ENCODE measurements at places on chromosomes 11 and 22.

DNA sequence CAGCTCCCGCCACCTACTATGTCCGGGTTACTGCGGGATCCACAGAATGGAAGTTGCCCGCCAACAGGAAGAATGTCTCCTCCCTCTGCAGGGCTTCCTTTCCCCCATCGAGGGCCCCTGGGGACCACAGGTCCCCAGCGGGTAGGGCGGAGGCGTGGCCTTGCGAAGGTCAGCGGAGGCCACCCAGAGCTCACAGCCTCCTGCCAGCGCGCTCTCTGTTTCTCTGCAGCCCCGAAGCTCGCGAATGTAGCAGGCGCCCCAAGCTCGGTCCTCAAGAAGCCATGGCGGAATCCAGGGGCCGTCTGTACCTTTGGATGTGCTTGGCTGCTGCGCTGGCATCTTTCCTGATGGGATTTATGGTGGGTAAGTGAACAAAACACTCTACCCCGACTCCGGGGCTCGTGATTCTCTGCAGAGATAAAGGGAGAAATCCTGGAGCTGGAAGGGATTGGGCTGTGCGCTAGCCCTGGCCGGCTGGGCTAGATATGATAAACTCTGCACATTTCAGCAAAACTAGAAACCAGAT lies at the start of gene NAALAD2:
TSS of gene NAALAD2 (plus strand) at position 186 of the 526 bp plus-strand sequence. CDS start at position 282, 96 bp downstream.
- no peak for DNase-seq

GRCh38 chr11:19553683-19554333 lies 158.8 kb upstream of the NAV2 start:
- peak; percentile 68 for DNase-seq

DNA sequence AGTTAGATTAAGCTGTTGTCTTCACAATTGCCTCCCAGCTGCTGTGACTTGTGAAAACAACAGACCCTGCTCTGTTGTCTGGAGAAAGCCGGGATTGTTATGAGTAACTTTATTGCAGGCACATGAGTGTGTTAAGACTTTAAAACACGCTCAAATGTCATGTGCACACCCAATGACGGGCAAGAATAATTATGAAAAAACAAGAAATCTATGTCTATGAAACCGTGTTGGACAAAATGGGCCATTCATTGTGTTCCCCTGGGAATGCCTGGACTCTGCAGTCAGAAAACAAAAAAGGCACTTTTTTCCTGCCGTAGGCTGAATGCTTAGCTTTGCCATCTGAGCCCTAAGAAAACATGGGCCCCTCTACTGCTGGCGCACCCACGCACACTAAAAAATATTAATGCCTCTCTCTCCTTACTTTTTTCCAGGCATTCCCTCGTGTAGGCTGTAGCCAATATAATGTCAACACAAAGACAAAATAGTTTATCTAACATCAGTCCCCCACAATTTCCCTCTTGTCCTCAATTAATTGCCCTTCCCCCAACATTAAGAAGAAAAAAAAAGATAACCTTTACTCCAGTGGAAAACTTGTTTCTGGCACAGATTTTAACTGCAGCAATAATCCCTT lies 207.9 kb downstream of the SOX6 start:
- no peak for DNase-seq

- DNase-seq, result no peak
These were observed 118.2 kb upstream of the SLC5A12 start for GRCh38 chr11:26839911-26840698.

DNA sequence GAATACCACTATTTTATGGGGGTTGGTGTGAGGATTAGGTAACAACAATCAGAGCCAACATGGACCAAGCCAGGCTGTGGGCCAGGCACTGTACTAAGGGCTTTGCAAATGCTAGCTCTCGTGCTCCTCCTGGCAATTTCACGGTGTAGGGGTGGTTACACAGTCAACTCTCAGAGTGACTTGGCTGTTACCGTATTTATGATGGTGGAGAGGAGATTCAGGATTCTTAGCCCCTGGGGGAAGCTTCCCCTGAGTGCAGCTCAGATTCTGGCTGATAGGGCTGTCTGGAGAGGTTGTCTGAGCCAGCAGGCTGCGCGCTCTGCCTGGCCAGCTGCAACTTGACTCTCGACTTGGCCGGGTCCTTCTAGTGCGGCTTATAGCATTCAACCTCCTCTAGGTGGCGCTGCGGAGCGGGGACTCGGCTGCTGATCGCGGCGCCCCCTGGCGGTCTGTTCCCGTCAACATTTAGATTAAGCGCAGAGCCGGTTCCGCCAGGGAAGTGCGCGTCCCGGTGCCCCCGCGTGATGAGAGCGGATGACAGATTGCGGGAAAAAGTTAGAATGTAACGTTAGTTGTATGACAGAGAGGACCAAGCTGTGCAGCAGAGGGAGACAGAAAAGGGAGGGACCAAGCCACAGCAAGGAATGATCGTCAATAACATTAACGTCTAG lies 4.5 kb upstream of the NCF4 start:
- DNase-seq, result peak; percentile 84

DNA sequence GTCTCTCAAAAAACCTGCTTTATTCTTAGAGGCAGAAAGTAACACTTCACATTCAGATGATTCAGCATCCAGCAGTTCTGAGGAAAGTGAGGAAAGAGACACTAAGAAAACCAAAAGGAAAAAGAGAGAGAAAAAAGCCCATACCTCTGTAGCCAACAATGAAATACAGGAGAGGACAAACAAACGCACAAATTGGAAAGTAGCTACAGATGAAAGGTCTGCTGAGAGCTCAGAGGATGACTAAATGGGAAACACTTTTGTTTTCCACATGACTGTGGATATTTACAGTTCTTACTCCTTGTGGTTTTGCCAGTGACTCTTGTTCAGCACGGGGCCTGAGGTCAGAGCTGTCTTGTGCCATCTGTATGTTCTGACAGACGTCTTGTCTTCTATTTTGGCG lies 3.8 kb downstream of the TIMM8B start:
- peak; percentile 86 for DNase-seq

DNA sequence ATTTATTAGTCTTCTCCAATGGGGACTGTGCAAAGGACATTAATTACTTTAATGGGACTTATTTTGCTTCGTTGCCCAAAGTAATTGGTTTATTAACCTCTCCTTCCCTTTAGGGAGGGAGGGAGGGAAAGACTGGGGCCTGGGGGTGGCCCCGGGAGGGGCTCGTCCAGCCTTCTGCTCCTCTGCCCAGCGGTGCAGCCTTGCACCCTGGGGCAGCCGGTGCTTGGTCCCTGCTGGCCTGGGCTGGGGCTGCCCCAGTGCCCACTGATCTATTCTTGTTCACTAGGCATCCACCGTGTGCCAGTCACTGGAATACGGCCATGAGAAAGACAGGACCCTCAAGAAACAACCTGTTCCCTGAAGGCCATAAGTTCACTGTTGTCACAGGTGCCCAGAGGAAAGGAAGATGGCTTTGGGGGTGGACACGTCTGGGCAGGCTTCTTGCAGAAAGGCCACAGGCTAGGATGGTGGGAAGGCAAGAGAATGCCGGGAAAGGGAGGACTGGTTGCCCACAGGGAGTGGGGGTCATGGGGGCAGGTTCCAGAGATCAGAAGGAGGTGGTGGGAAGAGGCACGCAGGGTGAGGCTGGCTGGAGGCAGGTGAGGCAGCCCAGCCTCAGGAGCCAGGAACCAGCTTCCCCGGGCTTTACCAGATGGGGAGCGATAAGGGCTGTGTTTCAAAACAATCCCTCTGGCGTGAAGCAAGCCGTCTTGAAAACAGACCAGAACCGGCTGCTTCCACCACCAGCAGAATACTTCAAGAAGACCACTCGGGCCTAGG lies 47.6 kb upstream of the KCNQ1OT1 start:
- no peak for DNase-seq

DNA sequence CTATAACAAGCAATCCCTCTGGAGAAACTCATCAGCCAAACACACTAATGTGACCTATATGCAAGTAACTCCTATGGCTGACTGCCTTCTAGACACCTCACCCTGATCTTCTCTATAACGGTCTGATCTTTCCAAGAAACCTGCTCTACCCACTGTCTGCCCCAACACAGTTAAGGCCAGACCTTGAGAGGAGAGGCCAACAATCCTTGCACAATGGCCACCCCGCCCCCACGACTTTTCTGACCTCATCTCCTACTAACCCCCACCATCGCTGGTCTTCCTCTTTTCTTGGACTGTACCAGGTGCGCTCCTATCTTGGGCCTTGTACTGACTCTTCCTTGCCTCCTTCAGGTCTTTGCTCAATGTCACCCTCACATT lies 12.5 kb downstream of the HIRA start:
- DNase-seq, result peak; percentile 46

DNA sequence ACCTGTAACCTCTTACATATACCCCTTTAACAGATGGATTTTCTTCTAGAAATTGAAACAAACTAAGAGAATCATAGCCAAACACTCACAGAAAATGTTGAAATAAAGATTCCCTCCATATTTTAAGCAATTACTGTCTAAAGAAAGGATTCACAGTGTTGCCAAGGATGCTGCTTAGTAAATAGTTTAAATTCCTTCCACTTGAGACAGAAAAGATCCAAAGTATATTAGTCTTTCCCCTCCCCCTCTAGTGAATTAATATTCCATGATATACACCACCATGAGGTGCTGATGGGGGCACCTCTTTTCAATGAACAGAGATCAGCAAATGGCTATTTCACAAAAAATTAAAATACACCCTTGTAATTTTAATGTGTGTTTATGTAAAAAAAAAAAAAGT lies 186.8 kb downstream of the SOX6 start:
- no peak for DNase-seq

GRCh38 chr11:66322732-66323427 lies 6.0 kb upstream of the CD248 start:
- no peak for DNase-seq

DNA sequence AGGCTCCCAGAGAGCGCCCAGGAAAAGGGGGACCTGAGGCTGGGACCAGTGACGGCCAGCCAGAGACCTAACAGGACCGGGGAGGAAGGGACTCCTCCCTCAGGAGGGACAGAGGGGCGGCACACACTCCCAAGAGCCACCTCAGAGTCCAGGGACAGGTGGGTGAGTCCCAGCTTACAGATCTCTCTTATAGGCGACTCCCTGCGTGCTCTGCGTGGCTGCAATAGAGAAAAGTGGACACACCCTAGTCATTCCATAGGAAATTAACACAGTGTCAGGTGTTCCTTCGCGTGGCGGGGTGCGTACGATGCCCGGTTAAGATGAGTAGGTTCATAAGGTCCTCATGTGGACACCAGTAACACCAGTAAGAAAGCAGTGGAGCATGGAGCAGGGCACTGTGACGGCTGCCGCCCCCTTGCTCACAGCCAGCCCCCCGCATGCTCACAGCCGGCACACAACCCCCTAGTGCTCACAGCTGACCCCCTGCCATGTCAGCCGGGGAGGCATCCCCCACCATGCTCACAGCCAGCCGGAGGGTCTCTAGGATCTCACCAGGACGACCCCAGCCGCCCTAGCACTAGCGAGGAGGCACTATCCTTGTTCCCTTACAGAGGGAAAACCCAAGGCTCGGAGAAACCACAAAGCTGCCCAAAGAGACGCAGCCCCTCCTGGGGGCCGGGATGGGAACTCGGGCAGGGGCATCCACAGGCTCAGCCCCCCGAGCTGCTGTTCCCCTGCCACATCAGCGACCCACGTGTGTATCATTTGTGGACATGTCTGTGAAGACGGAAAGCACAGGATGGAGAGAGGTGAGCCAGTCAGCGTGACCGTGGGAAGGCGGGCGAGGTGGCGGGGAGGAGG lies 426.8 kb downstream of the TBC1D22A start:
- DNase-seq, result no peak

DNA sequence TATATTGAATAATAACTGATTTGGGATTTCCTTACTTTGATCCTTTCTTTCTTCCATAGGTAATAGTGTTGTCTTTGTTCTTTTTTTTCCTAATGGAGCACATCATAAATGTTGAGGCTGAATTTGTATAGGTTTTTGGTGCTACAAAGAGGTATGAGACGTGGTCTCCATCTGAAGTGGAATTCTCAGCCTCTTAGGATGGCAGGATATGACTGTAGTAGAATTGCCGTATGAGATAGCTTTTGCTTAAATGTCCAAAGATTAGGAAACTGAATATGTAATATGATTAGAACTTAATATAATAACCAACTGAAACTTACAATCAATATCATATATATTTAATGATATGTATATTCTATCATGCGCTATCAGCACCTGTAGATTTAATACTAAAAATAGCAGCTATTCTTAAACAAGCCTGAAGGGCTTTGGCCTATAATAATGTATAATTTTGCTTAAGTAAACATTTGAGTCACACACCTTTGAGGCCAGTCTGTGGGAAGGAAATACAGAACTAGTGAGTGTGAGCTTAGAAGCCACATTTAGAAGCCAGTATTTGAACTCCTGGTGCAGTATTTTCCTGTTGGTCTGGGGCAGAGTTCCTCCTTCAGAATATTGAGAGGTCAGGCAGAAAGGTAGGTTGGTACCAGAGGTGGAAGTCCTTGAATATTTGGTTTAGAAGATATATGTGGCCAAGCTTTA lies 62.6 kb downstream of the SWAP70 start:
- DNase-seq, result no peak

DNA sequence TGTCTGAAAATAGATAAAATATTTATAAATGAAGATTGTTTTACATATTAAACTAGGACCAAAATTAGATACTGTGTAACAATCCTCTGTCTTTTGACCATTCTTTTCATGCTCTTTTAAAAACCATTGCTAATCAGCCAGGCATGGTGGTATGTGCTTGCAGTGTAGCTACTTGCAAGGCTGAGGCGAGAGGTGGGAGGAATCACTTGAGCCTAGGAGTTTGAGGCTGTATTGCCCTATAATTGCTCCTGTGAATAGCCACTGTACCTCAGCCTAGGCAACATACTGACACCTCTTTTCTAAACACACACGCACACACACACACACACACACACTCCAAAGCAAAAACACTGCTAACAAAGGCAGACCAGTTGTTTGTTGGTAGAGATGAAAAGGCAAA lies 259.2 kb downstream of the JRKL start:
- no peak for DNase-seq

GRCh38 chr11:76765863-76766350 lies 17.2 kb upstream of the TSKU start:
- DNase-seq, result no peak

GRCh38 chr11:120867531-120867930 lies 156.4 kb upstream of the TBCEL start:
- no peak for DNase-seq

DNA sequence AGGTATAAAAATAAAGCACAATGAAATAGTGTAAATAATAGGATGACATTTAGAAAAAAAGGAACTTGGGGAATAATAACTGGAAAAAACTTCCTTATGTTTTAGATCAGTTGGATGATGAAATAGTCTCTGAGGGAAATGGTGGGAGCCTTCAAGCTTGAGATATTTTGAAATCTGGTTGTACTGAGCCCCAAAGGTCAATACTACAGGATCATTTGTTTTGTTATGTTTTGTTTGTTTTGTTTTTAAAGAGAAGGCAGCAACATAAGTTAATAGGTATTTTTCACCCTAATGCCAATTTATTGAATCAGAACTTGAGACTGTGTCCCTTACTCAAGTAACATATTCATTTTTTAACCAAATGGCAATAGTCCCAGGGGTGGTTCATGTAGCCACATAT lies 393.1 kb downstream of the ETS1 start:
- DNase-seq, result peak; percentile 31

GRCh38 chr11:128206461-128206860 lies 380.9 kb downstream of the ETS1 start:
- no peak for DNase-seq

- DNase-seq, result peak; percentile 71
These were observed at the start of gene PHLDA2 for GRCh38 chr11:2928605-2929530. Gene PHLDA2, minus strand, starts transcription at chr11:2929420. Its CDS starts 56 bp downstream, at chr11:2929364.

- DNase-seq, result no peak
These were observed 212.8 kb downstream of the DSCAML1 start for GRCh38 chr11:117584056-117584830.

All from inflammatory macrophage treated with lipopolysaccharide for 4 hours (primary cell).